CD4-positive, alpha-beta T cell treated with Interleukin-17A for 1 hour (primary cell): ENCODE measurements at places on chromosomes 12 and 14.

- no peak for DNase-seq
Observed at GRCh38 chr14:102560458-102561261, 31.8 kb upstream of the RCOR1 start.

GRCh38 chr12:124392667-124393413 is 97.9 kb downstream of the RFLNA start:
- no peak for DNase-seq

DNA sequence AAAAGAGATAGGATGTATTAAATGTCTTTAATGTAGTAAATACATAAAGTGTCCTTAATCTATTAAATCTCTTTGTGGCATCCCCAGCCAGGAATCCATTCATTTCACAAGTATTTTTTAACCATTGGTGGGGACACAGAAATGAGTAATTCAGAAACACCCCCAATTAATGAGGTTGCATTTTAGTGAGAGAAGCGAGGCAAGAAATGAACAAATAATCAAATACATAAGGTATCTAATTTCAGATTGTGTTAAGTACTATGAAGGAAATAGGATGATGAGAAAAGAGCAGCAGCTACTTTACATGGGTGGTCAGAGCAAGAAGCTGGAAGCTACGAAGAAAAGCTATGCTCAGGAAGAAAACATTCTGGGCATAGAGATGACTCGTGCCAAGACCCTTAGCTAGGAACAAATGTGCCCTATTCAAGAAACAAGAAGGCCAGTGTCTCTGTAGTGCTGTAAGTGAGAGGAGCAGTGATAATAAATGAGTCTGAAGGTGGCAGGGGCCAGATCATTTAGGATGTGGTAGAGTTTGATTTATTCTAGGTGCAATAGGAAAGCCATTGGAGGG is 60.5 kb upstream of the IGF1 start:
- DNase-seq: no peak

DNA sequence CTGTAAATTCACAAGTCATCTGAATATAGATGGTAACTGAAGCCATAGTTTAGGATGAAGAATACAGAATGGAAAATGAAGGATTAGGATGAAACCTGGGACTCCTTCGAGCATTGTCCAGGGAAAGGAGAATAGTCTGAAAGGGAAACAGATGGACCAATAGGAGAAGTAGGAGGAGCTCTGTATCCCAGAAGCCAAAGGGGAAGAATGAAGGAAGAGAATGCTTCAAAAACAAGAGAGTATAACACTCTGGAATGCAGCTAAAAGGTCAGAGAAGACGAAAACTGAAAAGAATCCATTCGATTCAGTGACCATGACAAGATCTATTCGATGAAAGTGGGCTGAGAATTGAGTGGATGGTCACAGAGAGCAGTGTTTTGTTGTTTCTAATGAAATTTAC is 1.0 kb downstream of the GMFB start:
- DNase-seq: no peak

- DNase-seq: no peak
Observed at GRCh38 chr12:99977550-99977949, 7.2 kb downstream of the ANKS1B start.

GRCh38 chr12:48015954-48016353 is 11.7 kb upstream of the COL2A1 start:
- DNase-seq: no peak

GRCh38 chr12:71627438-71628002 is 36.1 kb downstream of the ZFC3H1 start:
- no peak for DNase-seq

GRCh38 chr12:133201888-133202287 is 20.6 kb downstream of the ZNF268 start:
- DNase-seq: no peak

GRCh38 chr12:52121824-52122539 is 42.5 kb downstream of the SMIM41 start:
- DNase-seq: peak; percentile 59

DNA sequence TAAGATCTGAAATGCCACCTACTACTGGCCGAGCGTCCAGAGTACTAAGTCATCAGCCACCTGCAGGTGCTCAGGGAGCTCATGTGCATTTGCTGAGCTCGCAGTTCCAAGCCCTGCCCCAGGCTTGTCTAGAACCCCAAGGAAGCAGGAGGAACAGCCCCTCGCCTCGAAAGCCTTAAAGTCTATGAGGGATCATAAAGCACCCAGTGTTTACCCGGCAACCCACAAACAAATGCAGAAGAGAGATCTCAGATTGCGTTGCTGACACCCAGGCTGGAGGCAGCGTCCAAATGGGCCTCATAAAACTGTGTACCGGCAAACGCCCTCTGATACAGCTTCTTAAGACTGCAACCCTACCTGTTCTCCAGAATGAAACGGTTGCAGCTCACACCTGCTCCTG is 6.8 kb downstream of the KDM2B start:
- DNase-seq: no peak

GRCh38 chr14:68236582-68237458 is 417.2 kb downstream of the RAD51B start:
- DNase-seq: no peak

DNA sequence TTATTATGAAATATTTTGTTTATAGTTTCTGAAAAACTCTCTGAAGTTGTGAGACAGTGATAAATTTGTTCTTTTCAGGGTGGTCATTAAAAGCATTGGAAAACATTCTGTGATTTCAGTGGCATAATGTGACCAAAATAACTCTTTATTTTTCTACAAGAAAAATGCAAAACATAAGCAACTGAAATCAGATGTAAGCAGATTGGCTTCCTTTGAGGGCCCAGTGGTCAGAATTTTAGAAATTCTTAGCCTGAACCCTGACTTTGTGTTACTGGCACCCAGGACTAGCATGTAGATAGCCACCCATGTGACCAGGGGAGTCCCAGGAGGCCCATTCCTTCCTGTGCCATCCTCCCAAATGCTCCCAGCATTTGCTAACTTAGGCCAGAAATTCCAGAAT is 145.6 kb upstream of the SLC38A2 start:
- DNase-seq: no peak

- no peak for DNase-seq
Observed at GRCh38 chr14:95190346-95190840, 33.1 kb upstream of the DICER1 start.

DNA sequence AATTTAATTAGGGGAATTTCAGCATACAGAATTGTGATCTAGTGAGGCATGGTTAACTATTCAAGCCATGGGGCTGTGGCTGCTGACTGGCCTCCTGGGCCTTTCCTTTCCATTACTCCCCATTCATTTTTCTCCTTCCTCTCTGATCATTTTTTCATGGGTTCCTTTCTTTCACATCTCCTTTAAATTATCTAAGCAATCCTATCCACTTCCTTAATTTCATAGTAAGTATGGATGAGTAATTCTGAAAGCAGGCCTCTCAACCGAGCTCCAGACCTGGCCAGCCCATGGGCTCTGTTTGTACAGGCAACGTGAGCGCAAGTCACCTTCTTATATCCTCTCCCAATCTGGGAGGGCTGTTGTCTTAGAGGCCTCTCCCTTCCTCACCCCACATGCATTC is 13.4 kb downstream of the CKAP4 start:
- DNase-seq: no peak
